Upper lobe of left lung (tissue), 6 donors: ENCODE measurements at places on chromosomes 7 and 10.

DNA sequence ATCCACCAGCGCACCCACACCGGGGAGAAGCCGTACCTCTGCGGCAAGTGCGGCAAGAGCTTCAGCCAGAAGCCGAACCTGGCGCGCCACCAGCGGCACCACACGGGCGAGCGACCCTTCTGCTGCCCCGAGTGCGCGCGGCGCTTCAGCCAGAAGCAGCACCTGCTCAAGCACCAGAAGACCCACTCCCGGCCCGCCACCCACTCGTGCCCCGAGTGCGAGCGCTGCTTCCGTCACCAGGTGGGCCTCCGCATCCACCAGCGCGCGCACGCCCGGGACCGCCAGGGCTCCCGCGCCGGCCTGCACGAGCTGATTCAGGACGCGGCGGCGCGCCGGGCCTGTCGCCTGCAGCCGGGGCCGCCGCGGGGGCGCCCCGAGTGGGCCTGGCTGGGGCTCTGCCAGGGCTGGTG is 17.7 kb downstream of the ZNF775 start:
- DNase-seq, result no peak

DNA sequence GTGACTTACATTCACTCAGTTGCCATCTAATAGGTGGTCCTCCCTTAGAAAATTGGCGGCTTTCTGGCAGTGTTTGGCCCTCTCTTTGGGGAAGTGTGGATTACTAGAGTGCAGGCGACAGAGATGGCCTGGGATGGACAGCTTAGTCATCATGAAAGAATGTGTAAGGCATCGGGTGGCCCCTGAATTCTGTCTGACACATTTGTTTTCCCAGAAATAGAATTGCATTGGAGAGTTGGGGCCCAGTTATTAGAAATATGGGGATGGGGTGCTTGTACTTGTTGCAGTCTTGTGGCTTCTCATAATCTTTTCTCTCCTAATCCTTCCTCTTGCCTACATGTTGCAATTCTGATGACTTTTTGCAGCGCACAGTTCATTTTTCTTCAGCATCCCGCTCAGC is 13.8 kb downstream of the TCF7L2 start:
- DNase-seq, result no peak

DNA sequence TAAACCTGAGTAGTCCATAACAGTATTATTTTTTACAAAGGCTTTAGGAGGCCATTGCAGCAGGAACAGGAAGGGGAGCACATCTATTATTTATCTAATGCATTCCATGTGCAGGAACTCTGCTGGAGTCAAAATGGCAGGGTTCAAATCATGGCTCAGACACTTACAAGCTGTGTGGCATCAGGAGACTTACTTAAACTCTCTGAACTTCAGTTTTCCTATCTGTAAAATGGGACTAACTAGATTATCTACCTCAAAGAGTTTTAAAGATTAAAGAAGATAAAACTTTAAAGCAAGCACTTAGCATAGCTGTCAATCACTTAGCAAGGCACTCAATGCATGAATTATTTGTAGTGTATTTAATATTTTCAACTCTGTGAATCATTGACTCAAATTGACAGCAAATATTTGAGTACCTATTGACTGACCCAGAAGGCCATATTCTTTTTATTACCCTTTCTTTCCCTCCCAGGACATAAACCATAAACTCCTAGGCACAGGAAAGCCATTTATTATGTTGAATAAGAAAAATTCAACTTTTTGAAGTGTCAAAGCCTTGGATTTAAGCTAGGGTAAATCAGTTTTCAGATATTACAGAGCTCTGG is 115.8 kb upstream of the FAM204A start:
- no peak for DNase-seq

DNA sequence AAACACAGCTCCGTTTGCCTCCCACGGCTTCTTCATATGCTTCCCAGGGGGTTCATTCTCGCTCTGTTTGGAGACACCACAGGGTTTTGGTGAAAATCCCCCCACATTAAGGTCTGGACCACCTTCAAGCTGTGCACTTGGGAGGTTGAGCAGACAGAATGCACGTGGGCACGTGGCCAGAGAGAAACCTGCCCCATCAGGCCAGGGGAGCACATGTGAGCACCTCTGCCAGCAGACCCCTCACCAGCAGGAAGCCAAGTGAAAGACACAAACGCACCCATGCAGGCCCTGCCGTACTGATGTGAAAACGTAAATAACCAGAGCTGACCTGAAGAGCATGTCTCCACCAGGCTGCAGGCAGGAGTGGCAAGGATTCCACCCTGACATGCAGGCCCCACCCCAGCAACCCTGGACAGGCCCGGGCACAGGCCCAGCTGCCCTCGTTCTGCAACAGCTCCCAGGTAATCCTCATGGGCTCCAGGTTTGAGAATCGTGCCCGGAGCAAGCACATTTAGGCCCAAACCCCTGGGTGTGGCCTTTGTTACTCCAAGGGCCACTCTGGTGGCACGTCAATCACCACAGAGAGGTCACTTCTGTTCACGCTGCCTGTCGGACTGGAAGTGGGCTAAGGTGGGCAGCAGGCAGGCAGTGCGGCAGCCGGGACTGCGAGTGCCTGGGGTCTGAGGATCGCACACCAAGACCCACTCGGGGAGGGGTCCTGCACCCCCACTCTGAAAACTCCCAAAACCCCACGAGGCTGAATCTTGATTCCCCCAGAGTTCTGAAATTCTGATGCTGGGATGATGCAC is 184.4 kb downstream of the PTPRN2 start:
- DNase-seq, result no peak

DNA sequence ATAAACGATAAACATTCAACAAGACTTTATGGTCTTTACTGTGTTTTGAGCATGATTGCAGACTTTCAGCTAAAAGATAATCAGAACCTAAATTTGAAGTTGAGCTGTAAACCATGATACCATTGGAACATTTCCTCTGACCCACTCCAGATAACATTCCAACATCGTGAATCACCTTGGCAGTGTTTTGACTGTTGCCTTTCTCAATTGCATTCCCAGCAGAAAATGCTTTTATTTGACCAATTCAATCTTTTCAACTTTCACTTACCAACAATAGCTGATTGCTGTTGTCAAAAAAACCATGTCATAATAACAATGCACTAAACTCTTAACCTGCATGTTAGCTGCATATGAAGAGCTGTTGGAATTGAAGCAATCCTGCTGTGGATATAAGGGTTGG is 165.5 kb downstream of the MDFIC start:
- DNase-seq, result no peak

DNA sequence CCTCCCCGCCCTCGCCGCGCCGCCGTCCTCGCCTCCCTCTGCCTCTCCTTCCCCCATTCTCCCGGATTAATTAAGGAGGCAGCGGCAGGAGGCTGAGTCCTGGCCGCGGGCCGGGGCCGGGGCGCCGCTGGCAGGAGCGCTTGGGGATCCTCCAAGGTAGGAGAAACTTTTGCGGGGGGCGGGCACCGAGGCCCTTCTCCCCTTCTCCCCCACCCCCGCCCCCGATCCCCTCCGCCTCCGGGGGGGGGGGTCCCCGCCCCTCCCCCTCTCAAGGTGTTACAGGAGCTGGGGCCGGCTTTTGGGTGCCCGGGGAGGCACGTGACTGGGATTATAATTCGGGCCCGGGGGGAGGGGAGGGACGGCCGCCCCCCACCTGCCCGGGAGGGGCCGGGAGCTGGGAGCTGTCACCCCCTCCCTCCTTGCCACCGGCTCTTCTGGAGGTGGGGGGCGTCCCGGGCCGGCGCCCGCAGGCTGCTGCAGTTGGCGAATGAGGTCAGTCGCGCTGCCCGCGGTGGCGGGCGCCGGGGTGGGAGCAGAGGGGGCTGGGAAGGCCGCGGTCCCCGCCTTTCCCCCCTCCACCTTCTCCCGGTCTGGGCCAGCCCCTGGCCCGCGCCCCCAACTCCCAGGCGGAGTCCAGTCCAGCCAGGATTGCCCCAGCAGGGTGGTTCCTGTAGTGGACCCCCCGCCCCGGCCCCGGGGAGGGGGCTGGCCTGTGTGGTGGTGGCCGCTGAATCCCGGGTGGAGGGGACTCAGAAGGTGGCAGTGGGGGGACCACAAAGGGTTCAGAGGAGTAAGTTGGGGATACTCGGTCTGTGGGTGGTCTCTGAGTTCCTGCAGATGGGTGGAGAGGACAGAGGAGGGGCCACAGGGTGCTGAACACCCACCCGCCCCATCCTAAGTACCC is 567 bp downstream of the GTF2IRD1 start:
- DNase-seq, result peak; percentile 87

DNA sequence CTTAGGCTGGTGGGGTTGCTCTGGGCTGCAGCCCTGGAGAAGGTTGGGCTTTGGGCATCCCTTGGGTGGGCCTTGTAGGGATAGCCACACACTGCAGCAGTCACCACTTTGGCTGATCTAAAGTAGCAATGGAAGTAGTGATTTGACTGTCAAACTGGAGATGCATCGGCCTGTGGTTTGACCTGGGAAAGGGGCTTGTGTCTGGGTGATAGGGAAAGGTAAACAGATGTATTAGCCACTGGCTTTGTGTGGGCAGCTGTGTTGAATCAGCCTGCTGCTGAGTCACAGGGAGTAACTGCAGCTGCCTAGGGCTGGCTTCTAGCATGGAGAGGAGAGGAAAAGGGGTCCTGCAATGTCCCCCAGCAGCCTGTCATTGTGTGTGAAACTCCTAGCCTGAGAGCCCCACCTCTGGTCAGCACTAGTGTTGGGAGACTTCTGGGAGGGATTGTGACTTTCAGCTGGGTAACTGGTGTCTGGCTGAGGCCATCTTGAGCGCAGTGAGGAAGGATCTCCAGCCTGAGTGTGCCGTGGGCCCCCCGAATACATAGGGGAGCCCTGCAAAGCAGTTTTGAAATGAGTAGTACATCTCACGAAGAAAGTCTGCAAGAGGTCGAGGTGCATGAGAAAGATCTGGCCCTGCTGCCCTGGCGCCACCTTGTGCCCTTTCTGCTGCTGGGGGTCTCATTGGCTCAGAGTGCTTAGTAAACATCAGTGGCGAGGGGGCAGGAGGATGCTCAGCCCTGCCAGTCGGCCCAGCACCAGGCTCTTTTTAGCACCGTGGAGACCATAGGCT is 117.3 kb downstream of the FANK1 start:
- DNase-seq, result peak; percentile 13

GRCh38 chr10:98267894-98268693 is at the start of gene LOXL4:
TSS of gene LOXL4 (minus strand) at chr10:98268194. CDS start at chr10:98263019, 5,175 bp downstream.
- no peak for DNase-seq

DNA sequence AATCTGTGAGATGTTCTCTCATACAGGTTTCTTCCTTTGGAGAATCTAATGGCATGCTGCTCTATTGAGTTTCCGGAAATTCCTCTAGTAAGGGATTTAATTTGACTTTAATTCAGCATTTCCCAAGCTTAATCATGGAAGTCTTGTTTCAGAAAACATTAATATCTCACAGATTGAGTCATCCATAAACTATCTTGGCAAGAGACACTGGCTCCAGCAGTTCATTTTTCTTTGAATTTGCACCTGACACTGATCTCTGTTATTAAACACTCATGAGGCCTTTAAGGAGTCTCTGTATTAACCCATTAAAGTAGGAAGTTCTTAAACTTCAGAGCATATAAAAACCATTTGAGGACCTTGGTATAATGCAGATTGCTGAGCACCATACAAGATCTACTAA is 3.6 kb upstream of the ITGB8 start:
- DNase-seq, result no peak

- no peak for DNase-seq
Observed at GRCh38 chr7:44380831-44381493, 55.6 kb upstream of the CAMK2B start.

DNA sequence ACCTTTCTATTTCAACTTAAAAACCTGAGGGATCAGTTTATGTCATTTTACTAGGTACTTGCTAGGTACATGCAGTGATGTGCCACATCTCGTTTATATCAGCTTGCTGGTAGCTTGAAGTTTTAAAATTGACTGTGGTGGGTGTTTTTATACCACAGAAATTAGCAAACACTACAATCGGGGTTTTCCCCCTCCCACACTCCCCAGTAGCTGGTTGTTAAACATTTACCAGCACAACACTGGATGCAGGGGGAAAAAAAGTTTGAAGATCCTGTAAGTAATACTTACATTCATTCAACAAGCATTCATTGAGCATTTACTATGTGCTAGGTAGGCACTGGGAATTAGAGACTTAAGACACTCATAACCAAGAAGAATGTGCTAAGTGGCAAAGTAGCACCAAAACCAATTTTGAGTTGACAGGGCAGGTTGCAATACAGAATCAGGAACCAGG is 32.6 kb downstream of the USP6NL start:
- no peak for DNase-seq

DNA sequence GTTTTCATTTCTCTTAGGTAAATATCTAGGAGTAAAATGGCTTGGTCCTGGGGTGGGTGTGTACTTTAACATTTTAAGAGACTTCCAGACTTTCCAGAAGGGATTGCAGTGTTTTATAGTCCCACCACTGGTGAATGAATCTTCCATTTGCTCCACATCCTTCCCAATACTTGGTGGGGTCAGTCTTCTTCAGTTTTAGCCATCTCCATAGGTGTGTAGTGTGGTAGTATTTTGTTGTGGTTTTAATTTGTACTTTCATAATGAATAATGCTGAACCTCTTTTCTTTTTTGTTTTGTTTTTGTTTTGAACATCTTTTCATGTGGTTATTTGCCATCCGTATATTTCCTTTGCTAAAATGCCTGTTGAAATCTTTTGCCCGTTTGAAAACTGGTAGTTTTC is 86.4 kb downstream of the ANKRD61 start:
- no peak for DNase-seq

DNA sequence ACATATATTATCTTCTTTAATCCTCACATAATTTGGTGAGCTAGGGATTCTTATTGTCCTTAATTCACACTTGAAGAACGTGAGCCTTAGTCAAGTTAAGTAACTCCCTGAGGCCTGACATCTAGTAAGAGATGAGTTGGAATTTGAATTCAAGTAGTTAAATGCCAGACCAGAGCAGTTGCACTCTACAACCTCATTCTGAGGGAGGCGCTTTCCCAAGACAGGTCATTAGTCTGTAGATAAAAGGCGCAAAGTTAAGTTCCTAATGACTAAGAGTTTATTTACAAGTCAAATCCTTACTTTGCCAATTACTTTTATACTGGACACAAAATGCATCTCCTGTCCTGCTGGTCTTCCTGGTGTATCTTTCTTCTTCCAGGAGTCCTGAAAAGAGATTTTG is 3.6 kb upstream of the EXOC6 start:
- no peak for DNase-seq

DNA sequence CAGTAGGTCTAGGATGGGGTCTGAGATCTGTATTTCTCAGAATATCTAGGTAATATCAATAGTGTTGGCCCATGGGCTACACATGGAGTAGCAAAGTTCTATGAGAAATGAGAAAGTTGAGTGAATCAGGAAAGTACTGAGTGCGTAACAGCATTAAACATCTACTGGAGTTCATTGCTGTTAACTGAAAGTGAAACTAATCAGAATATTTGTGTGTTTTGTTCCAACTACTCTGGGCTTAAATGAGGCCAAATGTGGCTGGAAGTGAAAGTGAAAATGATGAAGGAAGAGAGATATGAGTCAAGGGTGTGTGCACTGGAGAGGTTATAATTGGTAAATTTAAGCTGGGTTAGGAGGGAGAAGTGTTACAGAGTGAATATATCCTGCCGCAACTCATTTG is 46.5 kb downstream of the TMEM106B start:
- no peak for DNase-seq

DNA sequence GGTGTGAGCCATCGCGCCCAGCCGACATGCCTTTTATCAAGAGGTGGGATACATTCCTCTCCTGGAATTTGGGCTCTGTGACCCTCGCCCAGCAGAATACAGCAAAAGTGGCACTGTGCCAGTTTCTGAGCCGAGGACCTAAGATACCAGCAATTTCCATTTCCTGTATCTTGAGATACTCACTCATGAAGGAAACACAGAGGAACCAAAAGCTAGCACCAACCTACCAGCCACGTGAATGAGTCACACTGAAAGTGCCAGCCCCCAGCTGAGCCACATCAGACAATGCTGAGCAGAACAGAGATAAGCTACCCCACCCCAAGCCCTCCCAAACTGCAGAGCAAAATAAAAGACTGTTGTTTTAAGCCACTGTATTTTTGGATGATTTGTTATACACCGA is 56.3 kb downstream of the CACUL1 start:
- DNase-seq, result no peak
